ENCODE measurements at places on chromosomes 12 and 14.

- DNase-seq = peak; percentile 91
Measured at GRCh38 chr12:93982771-93983315, 165.5 kb upstream of the PLXNC1 start.

GRCh38 chr12:252636-253035 lies 10.0 kb downstream of the SLC6A13 start:
- peak; percentile 43 for DNase-seq

DNA sequence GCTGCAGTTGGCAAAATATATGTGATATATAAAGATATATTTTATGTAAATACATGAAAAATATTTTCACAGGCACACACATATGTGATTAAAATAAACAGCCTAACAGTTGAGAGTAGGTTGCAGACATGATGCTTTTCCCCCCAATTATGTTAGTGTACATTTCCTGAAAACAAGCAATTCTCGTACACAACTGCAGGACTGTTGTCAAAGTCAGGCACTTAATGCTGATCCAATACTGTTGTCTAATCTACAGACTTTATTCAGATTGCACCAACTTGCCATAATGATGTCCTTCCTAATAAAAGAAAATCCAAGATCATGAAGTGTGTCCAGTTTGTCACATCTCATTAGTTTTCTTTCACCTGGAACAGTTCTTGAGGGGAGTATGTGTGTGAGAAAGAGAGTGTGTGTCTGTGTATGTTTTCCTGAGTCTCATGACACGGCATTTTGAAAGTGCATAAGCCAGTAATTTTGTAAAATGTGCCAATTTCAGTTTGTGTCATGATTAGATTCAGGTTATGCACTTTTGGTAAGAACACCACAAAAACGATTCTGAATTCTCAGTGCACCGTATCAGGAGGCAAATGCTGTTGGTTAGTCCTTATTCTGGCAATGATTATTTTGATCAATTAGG lies 16.5 kb upstream of the SEL1L start:
- no peak for DNase-seq

DNA sequence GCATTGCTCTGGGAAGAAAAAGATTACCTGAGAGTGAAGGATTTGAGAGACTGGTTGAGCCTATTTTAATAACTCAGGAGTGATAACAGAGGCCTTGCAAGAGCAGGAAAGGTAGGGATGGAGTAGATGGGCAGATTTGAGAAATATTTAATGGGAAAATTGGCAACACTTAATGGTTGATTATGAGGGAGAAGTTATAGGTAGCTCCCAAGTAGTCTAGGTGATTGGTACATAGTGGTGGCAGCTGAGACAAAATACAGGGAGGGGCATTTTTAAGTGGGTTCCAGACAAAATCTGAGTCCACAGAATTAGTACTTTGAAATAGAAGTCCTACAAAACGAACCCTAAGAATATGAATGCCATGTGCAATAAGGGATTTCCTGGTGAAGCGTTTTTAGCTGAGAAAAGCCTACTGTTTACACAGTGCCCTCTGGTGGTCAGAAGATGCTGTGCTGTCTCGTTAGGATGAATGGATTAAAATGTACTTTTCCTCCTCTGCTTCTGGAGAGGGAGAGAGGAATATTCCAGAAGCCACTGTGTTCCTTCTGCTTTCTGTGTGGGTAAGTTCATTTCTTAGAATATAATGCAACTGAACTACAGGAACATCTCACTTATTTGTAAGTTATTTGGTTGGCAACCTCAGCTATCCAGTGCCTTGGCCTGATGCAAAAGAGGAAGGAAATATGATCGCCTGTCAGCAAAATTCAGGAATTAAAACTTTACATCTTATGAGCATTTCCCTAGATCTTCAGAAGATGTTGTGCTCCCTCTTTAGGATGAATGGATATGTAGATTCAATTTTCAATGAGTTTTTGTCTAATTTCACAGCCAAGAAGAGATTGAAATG lies 6.5 kb downstream of the ZBTB1 start:
- peak; percentile 32 for DNase-seq

GRCh38 chr12:124030008-124030407 lies 57.0 kb downstream of the ZNF664 start:
- no peak for DNase-seq

DNA sequence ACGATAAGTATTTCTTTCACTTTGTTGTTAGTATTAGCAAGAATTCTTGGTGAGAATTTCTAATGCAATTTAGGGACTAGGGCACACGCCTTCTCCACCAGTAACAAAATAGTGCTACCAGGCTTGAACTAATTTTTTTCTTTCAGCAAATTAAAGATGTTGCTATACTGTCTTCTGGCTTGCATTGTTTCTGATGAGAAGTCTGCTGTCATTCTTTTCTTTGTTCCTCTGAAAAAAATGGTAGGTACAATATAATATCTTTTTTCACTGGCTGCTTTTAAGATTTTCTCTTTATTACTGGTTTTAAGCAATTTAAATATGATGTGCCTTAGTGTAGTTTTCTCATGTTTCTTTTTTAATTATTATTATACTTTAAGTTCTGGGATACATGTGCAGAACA lies 171.2 kb downstream of the PCNX1 start:
- DNase-seq = no peak

- DNase-seq = peak; percentile 26
Measured at GRCh38 chr14:71138448-71139293, 231.4 kb downstream of the PCNX1 start.

DNA sequence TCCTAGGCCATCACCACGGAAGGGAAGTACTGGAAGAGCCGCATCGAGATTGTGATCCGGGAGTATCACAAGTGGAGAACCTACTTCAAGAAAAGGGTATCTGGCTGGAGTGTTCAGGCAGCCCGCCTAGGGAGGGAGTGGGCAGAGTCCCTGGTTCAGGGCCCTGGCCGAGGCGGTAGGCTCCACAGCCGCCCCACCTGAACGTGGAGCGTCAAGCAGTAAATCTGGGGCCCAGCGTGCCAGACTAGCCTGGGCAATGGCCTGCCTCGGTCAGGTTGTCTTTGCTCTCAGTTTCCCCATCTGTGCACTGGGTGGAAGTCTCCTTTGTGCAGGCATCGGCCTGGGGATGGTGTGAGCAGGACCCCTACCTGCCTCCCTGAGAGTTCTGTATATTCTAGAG lies 44.9 kb downstream of the IL31 start:
- no peak for DNase-seq

Measured in NCI-H1417 (cell line).